ENCODE measurements at places on chromosomes 3 and 15.

DNA sequence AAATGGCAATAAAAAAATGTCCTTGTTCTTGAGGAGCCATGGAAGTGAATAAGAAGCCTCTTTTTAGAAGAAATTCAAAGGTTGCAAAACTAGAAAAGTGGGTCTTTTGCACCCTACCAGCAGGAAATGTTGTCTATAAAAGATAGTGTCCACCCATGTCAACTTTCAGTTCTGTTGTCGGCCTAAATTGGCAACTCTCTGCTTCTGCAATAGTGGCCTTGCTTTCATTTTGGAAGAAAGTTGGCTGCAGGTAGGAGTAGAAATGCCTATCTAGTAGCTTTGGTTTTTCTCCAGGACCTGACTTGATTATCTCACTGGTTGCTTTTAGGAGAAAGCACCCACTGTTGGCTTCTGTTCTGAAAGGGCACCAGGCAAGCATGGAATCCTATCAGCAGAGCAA lies 85.4 kb downstream of the TMEM108 start:
- DNase-seq = no peak

DNA sequence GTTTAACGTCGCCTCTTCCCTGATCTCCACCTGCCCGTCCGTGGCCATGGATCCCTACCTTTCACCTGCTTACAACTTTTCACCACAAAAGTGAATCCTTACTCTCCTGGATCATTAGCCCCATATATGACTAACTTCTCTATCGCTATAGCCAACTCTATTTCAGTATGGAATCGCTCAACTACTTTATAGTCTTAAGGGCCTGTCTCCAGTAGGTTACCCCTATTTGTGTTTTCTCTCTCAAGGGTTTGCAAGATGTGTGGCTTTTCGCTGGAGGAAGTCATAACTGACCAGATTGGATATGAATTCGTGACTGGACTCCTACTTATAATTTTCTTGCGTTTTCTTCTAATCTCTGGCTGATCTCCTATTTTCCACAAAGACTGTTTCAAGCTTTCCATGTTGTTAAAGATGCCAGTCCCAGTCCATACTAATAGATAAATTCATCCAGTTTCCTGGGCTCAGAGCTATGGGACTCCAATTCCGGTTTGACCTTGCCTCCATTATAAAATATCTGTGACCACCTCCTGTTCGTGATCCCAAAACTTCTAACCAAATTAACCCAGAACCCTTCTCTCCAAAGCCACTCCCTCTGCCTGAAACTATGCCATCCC lies 1.3 kb upstream of the STAG1 start:
- no peak for DNase-seq

- no peak for DNase-seq
Measured at GRCh38 chr15:50219820-50220219, 37.8 kb downstream of the SLC27A2 start.

- peak; percentile 57 for DNase-seq
Measured at GRCh38 chr3:34260271-34261000, 462.0 kb downstream of the PDCD6IP start.

- DNase-seq = no peak
Measured at GRCh38 chr3:5021116-5022092, 42.2 kb downstream of the BHLHE40 start.

GRCh38 chr3:156637480-156638022 lies 36.8 kb upstream of the TIPARP start:
- no peak for DNase-seq

DNA sequence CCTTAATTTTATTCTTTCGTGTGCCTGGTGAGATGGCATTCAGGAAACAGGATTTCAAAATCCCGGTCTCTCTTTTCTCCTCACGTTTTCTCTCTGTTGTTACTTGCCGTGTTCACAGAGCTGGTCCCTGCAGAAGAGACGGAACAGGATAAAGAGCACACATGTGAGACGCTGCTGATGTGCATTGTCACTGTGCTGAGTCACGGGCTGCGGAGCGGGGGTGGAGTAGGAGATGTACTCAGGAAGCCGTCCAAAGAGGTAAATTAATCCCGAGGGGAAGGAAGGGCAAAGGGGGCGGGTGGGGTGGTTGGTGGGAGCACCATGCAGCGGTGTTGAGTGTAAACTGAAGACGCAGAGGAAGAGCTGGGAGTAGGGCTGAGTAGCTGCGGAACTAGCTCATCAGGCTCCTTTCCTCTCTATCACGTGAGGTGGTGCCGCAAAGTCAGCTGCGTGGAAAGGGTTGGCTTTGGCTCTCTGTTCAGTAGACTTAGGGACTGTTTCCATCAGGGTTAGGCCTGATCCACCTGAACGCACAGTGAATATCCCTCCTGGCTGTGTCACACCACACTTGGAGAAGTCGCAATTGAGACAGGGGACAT lies 164.8 kb upstream of the BHLHE40 start:
- no peak for DNase-seq

- peak; percentile 45 for DNase-seq
Measured at GRCh38 chr15:63156755-63157117, 541 bp downstream of the RPS27L start.

- no peak for DNase-seq
Measured at GRCh38 chr3:178585454-178585853, 49.2 kb downstream of the KCNMB2 start.
